ENCODE measurements at places on chromosomes 2 and 18. TPM values are rescaled to one million over a fixed set of nuclear protein-coding genes. Genes with fewer than 3 reads are reported as not detected.

The MERTK gene
- 9.2 TPM for polyA plus RNA-seq

The ST3GAL5 gene
- polyA plus RNA-seq = 7.0 TPM

The GAREM1 gene
- polyA plus RNA-seq = 7.0 TPM

DNA sequence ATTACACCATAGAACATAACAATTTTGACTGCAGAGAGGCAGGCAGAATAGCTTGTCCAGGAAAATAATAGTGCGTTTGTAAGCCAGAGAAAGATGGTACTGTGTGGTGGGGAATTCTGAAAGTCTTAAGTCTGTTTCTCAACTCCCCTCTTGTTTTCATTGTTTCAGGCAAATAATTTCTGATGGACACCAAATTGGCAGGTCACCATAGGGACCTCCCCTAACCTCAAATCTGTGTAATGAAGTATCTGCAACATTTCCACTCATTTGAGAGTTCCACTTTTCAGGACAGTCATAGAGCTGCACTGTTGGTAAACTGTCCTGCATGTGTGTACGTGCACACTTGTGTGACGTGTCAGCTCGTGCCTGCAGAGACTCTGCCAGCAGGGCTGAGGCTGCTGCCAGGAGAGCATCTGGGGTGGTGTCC is 195.6 kb downstream of the AGAP1 start:
- H3K4me1 ChIP-seq = peaks cover 5% of the 10 kb centered on the region
- no peak for DNase-seq

DNA sequence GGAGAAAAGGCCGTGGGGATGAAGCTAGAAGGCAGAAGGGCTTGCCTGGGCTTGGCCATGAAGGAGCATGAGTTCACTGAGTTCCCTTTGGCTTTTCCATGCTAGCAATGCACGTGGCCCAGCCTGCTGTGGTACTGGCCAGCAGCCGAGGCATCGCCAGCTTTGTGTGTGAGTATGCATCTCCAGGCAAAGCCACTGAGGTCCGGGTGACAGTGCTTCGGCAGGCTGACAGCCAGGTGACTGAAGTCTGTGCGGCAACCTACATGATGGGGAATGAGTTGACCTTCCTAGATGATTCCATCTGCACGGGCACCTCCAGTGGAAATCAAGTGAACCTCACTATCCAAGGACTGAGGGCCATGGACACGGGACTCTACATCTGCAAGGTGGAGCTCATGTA is 2.9 kb downstream of the CTLA4 start:
- H3K4me3 ChIP-seq = no peak overlapping the region
- H3K4me1 ChIP-seq = no peaks in the 10 kb centered on the region
- no peak for DNase-seq
- no peaks in the 10 kb centered on the region for H3K27me3 ChIP-seq

- DNase-seq = no peak
- no peak overlapping the region for H3K27ac ChIP-seq
- no peaks in the 10 kb centered on the region for H3K27me3 ChIP-seq
- H3K4me3 ChIP-seq = no peak overlapping the region
- H3K36me3 ChIP-seq = no peaks in the 10 kb centered on the region
Measured at GRCh38 chr2:24214880-24215279, 40.0 kb downstream of the FAM228A start.

- no peak for DNase-seq
- no peaks in the 10 kb centered on the region for H3K27me3 ChIP-seq
Measured at GRCh38 chr2:202115479-202115971, 42.5 kb downstream of the KIAA2012 start.

DNA sequence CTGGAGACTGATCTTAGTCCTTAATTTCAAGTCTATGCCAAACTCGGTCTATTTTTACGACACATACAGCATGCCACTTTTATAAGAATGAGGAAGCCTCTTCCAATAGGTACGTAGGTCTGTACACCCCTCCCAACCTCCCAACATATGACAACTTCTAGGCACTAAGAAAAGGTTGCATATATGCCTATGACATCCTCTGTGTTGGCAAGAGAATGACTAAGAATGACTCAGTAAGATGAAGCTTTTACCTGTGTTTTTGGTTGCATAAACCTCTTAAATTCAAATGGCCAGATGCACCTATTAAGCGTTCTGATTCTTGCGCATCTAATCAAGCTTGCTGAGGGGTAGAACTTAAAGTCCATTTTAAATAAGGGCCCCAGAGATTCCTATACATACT is 586.4 kb upstream of the ZEB2 start:
- H3K36me3 ChIP-seq = no peaks in the 10 kb centered on the region
- DNase-seq = no peak
- H3K4me1 ChIP-seq = no peaks in the 10 kb centered on the region
- no peak overlapping the region for H3K27ac ChIP-seq
